Stimulated activated CD4-positive, alpha-beta T cell treated with anti-CD3 and anti-CD28 coated beads, Interleukin-15, amount 100 ng/mL, for 48 hours (primary cell): ENCODE measurements at places on chromosomes 3 and 15.
A peak's percentile ranks its signal among the peaks of the same experiment; 100 is the strongest.

GRCh38 chr15:57138349-57138788 lies 219.9 kb downstream of the TCF12 start:
- no peak for DNase-seq

DNA sequence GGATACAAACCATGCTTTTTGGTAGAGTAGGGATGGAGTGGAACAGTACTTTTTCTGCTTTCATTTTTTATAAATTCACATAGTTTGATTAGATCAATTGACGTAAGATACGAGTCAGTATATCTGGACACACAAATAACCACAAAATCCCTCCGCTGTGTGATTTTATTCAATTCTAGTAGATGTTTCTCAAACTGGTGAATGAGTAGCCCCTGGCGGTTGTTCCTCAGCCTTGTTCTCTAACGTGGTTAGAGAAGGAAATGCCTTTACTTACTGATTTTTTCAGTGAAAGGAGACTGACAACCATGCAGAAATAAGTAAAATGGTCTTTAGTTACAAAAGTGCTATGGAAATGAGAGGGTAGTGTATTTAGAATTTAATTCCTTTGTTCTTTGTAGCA lies 161.0 kb downstream of the TCF12 start:
- DNase-seq = peak; percentile 0

DNA sequence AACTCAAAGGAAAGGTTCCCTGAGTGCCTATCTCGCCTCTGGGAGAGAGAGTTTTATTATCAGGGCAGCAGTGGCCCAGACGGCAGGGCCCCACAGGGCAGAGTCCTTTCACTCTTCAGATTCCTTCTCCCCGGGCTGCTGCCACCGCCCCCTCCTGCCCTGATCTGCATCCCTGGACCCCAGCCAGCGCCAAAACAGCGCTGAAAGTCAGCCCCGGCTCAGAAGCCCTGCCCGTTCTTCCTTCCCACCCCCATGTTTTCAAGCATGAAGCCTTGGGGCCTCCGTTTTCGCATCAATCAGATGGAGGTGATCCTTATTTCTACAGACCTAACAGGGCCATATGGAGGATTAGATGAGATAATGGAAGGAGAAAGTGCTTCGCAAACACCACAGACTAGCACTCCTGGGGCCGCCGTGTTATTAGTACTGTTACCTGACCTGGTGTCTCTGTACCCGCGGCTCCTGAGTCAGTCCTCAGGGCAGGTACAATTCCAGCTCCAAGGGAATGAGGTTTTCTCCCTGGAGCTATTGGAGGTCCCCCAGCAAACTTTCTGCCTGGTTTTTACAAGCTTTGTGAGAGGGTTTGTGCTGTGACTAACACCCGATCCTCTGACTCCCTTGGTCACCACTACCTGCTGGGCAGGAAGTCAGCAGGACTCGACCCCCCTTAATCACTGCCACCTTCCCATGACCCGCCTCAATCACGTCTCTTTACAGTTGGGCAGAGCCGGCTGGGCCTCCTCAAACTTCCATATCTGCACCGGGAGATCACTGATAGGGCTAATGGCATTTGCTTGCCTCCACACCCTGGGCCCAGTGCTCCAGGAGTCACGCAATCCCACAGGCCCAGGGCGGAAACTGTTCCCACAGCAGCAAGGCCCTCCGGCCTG lies 39.5 kb upstream of the TSEN2 start:
- no peak for DNase-seq

- no peak for DNase-seq
Observed at GRCh38 chr3:108610651-108611050, 21.1 kb downstream of the DZIP3 start.

GRCh38 chr3:156680243-156680914 lies 6.0 kb downstream of the TIPARP start:
- DNase-seq = no peak

DNA sequence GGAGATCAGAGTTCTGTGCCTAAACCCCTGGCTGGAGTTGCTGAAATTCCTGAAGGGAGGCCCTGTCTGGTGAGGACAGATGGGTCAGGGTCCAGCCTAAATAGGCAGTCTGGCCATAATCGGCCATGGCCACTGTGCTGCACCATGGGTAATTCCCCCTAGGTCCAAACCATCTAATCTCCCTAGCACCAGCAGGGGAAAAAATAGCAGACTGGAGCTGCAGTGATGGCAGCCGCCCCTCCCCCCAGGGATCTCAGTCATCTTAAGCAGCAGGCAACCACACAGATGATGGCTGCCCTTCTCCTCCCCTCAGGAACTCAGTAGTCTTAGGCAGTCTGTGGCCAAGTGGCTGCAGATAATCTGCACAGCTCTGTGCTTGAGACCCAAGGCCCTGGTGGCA lies 68.4 kb upstream of the CD96 start:
- no peak for DNase-seq

- DNase-seq = no peak
Observed at GRCh38 chr3:9569054-9569453, 15.4 kb upstream of the LHFPL4 start.

GRCh38 chr3:45597171-45597570 lies 2.6 kb downstream of the LIMD1 start:
- DNase-seq = peak; percentile 33

GRCh38 chr15:70507772-70508371 lies 255.5 kb downstream of the UACA start:
- no peak for DNase-seq

DNA sequence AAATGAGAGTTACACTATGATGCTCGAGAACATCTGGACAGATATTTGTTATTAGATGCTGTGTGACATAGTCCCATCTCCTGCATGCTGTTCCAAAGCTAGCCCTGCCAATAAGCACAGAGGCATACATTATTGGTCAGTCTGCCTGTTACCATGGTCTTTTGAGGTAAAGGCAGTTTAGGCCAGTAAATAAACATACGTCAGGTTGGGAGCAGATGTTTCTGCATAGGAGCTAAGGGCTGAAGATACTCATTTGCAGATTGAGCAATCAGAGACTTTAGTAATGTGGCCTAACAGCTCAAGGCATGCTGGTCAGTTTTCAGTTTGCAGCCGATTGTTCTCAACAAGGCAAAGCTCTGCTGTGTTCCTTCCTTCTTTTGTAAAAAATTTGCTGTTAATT lies 192.9 kb downstream of the ADAMTSL3 start:
- DNase-seq = no peak

DNA sequence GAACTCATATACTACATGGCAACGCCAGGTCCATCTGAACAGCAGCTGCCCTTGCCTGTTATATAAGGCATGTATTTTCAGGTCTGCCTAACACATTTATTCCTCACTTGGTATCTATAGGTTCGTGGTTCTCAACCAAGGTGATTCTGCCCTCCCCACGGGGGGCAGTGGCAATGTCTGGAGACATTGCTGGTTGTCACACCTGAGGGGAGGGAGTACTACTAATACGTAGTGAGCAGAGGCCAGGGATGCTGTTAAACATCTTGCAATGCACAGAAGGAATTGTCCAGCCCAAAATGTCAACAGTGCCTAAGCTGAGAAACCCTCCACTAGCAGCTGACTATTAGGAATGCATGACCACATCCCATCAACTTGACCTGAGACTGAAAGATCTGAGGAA lies 32.6 kb downstream of the ADAMTS9 start:
- no peak for DNase-seq

DNA sequence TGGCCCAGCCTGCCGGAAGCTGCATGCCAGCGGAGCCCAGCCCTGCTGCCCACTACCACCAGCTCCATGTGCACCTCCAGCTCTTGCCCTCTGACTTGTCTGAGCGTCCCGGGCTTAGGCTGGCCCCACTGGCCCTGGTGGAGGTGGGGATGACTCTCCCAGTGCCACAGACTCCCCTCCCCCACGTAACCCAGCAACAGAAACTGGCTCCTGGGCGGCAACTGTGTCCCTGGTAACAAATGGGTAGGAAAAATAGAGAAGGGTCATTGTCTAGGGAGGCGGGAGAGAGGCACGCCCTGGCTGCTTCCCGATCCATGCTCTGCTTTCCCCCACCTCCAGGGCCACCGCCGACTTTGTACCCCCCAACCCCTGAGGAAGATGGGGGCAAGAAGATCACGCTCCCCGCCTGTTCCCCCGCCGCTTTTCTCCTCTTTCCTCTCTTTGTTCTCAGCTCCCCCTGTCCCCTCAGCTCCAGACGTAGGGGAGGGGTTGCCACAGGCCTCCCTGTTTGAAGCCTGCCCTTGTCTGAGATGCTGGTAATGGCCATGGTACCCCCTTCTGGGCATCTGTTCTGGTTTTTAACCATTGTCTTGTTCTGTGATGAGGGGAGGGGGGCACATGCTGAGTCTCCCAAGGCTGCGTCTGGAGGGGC lies 10.8 kb upstream of the SEMA3B start:
- no peak for DNase-seq

GRCh38 chr3:149688122-149688757 lies 30.4 kb upstream of the WWTR1 start:
- no peak for DNase-seq

DNA sequence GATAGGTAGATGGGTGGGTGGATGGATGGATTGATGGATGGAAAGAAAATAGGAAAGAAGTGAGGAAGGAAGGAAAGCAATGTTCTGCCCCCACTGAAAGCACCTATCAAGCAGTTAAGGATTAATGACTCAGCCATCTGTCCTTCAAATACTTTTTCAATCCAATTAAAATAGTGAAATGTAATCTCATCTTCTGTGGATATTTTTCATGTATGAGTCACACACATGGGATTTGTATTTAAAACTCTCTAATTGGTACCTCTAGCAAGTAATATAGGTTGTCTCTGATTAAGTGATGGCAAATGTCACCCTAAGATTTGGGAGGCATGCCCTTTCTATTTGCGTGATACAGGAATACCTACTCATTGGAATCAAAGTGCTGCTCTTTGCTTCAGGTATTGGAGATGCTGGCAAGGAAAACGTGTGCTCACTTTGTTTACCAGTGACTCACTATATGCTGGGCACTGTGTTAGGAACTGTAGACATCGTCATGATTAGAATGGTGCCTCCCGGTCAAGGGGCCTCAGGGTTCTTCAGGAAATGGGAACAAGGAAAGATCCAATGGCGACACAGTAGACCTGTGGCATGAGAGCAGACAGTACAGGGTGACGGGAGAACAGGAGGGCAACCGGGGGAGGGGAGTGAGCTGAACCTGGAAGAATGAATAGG lies 230.1 kb downstream of the CLSTN2 start:
- DNase-seq = no peak

GRCh38 chr15:37394402-37395099 lies 294.2 kb upstream of the MEIS2 start:
- DNase-seq = no peak

DNA sequence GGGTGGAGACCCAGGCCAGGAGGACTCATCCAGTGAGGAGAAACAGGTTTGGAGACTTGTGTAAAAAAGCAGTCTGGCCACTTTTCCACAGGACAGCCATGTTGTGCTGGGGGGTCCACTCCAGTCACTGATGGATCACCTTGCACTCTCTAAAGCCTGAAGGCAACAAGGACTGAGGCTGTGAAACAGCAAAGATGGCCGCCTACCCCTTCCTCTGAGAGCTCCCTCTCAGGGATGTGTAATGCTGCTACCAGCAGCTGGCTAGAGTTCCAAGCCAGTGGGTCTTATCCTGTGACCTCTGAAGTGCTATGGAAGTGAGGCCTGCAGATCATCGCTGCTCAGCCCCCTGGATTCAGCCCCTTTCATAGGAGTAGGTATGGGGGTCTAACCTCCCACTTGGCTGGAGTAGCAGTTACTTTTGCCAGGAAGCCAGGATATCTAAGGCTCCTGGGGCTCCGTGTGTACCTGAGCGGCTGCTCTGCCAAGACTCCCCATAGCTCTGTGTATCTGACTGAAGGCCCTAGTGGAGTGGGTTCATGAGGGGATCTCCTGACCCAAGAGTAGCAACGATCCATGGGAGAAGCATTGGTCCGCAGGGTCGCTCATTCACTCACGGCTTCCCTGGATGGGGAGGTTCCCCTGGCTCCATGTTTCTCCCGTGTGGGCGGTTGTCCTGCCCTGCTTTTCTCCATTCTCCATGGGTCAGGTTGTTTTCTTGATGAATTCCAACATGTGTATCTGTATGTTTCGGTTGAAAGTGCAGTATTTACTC lies 69.9 kb upstream of the TNFSF10 start:
- DNase-seq = no peak

DNA sequence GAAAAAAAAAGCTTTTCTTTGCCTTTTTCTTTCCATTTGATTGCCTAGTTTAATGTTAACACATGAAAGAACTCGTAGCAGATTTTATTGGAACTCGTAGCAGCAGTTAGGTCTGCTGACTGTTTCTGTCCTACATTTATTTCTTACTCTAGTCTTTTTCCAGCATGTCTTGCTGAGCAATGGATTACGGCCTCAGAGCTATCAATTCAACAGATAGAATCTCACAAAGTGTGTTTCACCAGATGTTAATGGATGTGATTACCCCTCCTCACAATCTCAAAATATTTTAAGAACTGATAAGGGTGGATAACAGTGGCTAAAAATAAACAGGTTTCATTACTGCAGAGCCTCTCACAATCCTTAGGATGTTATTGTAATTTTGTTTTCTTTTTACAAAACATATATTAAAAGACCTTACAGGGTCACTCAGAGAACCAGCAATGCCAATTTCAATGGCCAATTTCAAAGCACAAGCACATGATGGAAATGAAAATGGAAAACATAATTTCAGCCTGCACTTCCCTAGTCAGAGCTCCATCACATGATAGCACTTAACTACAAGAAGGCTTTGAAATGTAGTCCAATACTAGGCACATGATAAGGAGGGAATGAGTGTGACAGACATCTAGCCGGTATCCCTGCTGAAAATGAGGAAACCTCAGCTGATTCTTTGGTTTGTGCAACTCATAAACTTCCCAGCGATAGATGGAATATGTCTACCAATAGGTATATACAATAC lies 838.1 kb upstream of the SEMA6D start:
- DNase-seq = no peak

GRCh38 chr3:105806359-105806758 lies 62.5 kb downstream of the CBLB start:
- DNase-seq = no peak

- no peak for DNase-seq
Observed at GRCh38 chr15:74504836-74505235, 36.2 kb upstream of the ARID3B start.

DNA sequence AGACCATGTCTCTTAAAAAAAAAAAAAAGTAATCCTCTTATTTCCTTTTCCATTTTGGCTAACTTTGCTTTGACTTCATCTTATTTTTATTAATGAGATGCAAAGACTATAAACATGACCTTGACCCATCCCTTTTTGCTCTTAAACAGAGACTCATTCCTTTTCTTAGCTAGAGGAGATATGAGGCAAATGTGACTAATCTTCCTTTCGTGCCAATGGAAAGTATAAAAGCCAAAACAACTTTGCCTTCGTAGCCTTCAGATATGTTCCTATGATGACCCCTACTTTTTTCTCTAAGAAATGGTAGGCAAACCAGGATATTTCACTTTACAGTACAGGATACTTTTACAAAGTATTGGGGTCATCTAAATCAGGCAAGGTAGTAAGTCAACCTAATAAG lies 36.9 kb upstream of the GOLGB1 start:
- no peak for DNase-seq

DNA sequence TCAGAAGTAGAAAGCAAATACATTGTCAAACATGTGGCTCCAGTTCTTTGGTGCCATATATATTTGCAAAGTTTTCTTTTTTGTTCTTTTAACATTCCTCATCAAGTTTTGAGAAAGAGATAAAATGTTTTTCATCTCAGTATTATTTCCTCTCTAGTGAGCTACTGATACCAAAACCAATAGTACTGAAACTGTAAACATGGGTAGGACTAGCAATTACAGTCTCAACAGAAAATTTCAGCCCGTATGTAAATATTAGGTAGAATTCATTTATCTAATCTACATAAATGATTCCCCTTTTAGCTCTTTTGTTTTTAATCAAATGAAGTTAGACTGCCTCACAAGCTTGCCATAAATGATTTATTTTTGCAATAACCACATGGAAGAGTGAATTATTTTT lies 21.4 kb downstream of the SECISBP2L start:
- DNase-seq = no peak
